ENCODE measurements at places on chromosomes 11 and 22.

DNA sequence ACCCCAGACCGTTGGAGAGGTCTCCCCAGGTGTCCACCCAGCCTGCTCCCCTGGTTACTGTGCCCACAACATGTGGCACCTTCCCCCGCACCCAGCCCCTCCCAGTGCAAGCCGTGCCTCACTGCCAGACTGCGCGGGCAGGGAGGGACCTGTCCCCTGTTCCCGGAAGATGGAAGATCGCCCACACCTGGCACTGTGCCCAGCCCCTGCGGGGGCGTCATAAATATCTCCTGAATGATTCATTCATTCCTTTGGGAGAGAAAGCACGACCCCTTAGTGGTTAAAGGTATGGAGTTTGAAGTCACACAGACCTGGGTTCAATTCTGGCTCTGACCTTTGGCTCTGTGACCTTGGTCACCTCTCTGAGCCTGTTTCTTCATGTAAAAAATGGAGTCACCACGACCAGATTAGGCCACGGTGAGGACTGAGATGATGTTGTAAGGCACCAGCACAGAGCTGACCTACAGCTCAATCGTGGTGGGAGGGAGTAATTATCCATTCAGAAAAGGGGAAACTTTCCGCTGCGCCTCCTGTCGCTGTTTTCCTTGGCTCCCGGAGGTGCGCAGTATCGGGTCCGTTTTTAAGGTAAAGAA is 497 bp upstream of the SYT12 start:
- peak; percentile 44 for DNase-seq

- no peak for DNase-seq
Measured at GRCh38 chr11:22221143-22221542, 28.3 kb downstream of the ANO5 start.

- no peak for DNase-seq
Measured at GRCh38 chr11:12319461-12319951, 57.9 kb upstream of the PARVA start.

- no peak for DNase-seq
Measured at GRCh38 chr11:12540913-12541582, 133.2 kb upstream of the TEAD1 start.

GRCh38 chr22:30829901-30830550 is 135.4 kb downstream of the OSBP2 start:
- DNase-seq = no peak

DNA sequence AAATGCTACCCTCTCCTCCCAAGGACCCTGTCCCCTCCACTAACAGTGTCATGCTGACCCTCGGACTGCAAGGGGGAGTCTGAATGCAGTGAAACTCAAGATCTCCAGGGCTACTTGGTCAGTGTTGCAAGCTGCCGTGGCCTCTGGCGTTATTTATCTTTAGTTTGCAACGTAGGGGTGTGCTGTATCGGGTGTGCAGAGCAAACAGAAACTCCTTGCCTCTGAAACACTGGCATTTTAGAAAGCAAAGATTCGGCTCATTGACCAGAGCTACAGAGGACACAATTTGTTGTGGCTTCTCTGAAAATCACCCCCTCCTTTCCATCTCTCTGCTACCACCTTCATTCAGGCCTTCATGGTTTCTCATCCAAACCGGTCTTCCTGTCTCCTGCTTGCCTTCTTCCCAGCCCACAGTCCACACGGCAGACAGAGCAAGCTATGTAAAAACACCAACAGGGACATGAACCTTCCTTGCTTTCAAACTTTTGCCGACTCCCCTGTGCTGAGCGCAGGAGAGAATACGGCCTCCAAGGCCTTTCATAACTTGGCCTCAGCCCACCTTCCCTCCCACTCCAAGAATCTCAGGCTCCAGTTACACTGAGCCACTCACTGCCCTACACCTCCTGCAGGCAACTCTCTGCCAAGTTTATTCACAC is 14.9 kb downstream of the FZD4 start:
- no peak for DNase-seq

GRCh38 chr22:47919001-47919441 is 1156.6 kb downstream of the TBC1D22A start:
- no peak for DNase-seq

- peak; percentile 5 for DNase-seq
Measured at GRCh38 chr22:32354360-32355351, 3.0 kb upstream of the RFPL3 start.

DNA sequence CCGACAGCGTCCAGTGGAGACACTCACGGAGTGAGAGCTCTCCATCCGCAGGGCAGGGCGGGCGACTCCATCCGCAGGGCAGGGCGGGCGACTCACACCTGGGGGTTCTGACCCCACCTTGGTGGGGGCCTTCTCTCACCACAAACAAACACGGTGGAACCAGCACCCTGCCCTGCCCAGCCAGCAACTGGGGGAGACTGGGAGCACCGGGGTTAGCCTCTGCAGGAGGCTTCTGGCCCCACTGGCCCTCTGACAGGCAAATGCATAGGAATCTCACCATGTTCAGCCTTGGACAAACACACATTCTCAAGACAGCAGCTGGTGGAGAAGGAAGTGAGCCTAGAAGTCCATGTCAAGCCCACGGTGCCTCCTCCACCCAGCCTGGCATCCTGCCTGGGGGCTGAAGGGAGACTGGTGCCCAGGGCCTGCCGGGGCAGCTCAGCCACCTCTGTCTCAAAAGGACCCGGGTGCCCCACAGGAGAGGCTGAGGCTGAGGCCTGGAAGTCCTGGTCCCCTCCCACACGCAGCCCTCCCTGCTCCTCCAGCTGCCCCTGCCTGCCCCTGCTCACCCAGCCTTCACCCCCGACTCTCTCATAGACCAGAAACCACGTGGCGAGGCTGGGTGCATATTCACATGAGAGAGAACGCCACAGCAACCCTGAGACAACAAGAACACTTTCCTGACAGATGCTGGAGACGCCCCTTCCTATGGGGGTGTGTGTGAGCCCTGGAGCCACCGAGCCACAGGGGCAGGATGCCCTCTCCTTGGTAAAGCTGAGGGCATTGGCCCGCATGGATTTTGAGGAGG is 98.4 kb upstream of the B3GAT1 start:
- DNase-seq = no peak

DNA sequence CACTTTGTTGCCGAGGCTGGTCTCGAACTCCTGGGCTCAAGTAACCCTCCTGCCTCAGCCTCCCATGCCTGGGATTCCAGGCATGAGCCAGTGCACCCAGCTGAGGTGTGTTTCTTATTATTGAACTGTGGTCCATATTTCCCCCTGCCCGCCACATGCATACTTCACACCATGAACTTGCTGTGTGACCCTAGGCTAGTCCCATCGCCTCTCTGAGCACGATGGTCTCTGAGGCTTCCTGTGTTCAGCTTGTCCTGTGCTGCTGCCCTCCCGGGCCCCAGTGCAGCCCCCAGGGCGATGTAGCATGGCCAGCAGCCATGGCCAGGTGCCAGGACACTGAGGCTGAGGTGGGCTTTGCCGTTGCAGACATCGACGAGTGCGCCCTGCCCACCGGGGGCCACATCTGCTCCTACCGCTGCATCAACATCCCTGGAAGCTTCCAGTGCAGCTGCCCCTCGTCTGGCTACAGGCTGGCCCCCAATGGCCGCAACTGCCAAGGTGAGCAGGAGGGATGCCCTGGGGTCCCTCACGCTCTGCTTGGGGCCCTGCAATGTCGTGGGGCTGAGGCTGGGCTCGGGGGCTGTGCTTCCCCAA is 45.7 kb downstream of the FBLN1 start:
- no peak for DNase-seq

GRCh38 chr22:19823902-19824211 is 30.8 kb downstream of the GNB1L start:
- no peak for DNase-seq

DNA sequence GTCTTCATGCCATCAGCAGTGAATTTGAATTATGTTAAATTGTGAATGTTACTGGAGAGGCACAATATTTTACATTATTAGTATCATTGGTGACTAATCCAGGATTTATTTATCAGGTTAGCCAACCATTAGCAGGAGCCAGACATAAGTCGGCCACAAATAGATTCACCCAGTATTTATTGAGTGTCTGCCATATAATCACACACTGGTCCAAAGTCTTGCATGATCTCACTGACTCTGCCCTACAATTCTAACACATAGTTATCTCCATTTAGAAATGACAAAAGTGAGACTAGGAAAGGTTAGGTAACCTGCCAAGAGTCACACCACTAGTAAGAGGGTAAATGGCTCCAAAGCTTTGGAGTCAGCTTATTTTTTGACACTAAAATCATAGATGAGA is 179.6 kb downstream of the BLID start:
- no peak for DNase-seq

GRCh38 chr11:959027-959426 is 33.4 kb downstream of the AP2A2 start:
- DNase-seq = no peak

DNA sequence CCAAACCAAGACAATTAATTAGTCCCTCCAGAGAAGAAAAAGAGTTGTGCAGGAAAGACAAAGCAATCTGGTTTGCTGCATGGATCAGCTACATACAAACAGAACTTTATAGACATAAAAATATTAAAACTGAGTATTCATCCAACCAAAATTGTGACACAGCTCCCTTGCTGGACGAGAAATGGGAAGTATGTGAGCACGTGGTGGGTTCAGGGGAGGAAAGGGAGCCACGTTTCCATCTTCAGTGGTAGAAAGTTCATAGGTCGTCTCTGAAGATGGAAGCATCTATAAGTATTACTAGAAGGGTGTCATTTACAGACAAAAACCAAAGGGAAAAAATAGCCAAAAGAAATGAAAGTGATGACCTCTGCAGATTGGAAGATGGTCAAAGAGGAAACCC is 7.1 kb upstream of the KCNJ5 start:
- no peak for DNase-seq

DNA sequence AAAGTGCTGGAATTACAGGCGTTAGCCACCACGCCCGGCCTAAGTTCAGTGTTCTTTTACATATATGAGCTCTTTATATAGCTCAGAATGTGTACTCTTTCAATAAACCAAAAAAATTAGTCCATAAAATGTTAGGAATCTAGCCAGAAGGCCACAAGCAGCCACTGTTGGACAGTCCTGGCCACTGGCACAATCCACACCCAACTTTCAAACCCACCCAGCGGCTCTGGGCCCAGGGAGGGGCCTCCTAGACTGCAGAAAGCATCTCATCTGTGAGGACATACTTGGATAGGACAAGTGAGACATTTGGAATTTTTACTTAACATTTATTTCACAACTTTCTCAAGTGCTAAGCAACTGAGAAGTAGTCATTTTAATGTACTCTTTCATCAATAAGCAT is 6.4 kb downstream of the PACSIN2 start:
- DNase-seq = peak; percentile 22

GRCh38 chr11:119044708-119045107 is 12.3 kb downstream of the HYOU1 start:
- no peak for DNase-seq

GRCh38 chr11:70141486-70142220 is 61.4 kb upstream of the FADD start:
- peak; percentile 1 for DNase-seq

DNA sequence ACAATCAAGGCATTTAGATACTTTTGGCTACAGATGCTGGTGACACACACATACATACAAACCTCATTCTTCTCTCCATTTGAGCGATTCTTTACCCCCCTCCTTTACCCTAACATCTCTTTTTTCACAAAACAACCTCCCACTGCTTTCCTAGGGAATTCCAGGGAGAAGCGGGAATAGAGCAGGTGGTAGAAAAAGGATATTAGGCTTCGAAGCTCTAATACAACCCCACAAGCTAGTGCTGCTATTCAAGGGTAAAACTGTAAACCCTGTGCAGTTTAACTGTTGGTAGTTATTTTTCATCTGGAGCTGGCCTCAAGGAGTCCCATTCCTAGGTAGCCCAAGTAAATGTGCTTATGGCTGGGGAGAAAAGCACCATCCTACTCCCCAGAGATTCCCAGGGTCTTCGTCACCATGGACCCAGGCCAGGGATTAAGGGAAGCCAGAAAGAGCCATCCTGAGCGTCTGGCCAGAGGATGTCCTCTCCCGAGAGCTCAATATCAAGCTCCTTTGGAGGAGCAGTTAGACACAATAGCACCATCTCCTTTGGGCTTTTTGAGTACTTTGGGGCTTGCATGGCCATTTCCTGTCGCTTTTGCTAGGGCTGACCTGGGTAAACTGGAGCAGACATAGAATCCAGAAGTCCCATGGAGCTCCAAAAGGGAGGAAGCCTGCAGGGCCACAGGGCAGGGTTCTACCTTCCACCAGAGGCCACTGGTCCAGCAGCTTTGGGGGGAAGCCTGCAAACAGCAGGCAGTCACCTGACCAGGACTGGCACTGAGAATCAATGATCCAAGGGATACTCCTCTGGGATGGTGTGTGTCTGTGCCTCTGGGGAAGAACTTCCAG is 3.1 kb downstream of the MAML2 start:
- DNase-seq = no peak

GRCh38 chr22:34847072-34847471 is 218.9 kb upstream of the ISX start:
- no peak for DNase-seq

DNA sequence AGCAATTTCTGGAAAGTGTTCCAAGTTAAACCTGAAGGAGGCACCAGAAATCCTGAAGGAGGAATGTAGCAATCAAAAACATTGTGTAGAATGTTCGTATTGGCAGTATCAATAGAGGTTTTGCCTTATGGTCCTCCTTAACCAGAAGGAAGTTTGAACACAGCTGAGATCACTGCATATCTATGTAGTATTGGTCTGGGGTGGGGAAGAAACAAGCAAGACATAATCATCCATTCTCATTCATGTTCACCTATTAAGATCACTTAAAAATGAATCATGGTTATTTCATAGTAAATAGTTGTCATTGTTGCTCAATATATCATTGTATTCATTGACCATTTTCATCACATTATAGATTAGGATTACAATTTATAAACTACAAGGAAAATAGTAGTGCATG is 160.5 kb downstream of the DDX10 start:
- DNase-seq = no peak

- DNase-seq = no peak
Measured at GRCh38 chr22:44731357-44731970, 20.9 kb upstream of the ARHGAP8 start.

DNA sequence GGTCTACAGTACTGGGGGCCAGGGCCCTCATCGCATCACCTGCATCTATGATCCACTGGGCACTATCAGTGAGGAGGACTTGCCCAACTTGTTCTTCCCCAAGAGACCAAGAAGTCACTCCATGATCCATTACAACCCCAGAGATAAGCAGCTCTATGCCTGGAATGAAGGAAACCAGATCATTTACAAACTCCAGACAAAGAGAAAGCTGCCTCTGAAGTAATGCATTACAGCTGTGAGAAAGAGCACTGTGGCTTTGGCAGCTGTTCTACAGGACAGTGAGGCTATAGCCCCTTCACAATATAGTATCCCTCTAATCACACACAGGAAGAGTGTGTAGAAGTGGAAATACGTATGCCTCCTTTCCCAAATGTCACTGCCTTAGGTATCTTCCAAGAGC is 3.8 kb upstream of the PPFIBP2 start:
- DNase-seq = no peak

GRCh38 chr11:15106201-15106965 is 8.3 kb upstream of the INSC start:
- DNase-seq = no peak
